Right renal cortex interstitium (tissue), 3 donors: ENCODE measurements at places on chromosomes 11 and 22.

- DNase-seq = no peak
Observed at GRCh38 chr22:49244466-49245420, 582.9 kb downstream of the BRD1 start.

GRCh38 chr11:101863361-101863760 is 51.4 kb upstream of the CEP126 start:
- DNase-seq = no peak

DNA sequence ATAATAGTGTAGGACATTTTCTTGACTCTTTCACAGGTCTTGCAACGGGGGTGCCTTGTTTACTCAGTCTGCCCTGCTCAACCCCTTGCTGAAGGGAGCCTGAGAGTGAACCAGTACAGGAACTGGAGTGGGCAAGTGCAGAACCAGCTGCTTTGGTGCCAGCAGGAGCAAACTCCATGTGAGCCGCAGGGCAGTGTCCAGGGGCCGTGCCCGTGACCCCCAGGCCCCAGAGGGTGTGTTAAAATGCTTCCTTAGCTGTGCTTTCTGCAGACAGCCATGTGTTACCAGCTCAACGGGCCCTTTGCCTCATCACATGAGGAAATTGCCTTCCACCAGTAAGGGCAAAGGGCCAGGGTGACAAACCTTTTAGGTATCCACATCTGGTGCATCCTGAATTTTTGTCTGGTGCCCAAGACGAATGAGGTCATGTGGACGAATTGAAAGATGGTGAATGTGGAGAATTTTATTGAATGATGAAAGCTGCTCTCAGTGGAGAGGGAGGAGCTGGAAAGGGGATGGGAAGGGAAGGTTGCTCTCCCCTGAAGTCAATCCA is 53.6 kb upstream of the OR5D13 start:
- DNase-seq = no peak

GRCh38 chr11:14067686-14068085 is 105.2 kb downstream of the SPON1 start:
- DNase-seq = no peak

DNA sequence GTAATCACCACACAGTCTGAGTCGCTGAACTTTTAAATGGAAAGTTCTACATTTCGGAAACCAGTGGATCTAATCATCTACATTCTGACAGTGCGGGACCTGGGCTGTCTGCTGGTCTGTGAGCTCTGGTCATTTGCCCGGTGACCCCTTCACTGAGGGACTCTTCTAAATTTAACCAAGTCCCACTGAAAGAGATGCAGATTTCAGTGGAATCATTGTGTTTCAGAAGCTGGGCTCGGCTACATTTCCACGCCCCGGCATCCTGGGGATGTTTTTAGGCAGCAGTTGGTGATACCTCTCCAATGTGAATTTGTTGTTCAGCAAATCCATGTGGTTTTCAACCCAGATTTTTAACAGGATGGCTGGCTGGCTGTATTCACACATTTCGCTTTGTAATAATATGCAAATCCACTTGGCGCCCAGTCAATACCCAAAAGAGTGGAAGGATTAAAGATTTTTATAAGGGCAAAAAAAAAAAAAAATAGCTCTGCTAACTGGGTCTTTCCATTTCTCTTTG is 145.5 kb upstream of the RASSF10 start:
- no peak for DNase-seq

DNA sequence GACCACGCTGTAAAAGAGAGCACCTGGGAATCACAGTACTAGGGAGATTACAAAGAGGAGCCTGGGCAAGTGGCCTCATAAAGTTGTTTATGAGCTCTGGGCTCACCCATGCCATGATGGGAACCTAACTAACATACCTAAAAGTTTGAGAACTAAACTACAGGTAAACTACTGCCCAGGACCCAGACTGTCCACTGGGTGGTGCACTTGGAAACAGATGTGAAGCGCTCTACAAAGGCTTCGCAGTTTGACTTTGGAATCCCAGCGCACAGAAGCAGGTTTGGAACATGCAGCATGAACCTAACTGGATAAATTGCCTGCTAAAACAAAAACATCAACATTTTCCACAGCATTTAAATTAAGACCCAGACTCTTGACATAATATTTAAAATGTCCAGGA is 418.6 kb downstream of the FAM181B start:
- peak; percentile 10 for DNase-seq

DNA sequence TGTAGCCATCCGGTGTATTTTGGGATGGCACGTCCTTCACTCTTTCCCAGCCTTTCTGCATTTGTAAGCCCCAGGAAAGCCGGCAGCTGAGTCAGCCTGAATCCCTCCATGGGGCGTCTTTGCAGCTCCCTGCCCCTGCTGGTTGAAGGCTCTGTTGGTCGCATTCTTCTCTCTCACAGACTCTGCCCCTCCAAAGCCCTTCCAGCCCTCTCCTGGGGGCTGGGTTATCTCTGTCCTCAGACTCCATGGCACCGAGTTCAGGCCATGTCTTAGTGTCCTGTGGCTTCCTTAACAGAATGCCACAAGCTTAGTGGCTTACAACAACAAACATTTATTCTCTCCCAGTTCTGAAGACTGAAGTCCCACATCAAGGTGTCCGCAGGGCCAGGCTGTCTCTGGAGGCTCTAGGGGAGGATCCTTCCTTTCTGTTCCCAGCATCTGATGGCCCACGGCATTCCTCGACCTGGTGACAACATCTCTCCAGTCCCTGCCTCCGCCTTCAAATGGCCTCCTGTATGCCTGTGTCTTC is 62.2 kb downstream of the BCR start:
- no peak for DNase-seq
